ENCODE measurements at places on chromosomes 5 and 9.
A peak's percentile ranks its signal among the peaks of the same experiment; 100 is the strongest.

DNA sequence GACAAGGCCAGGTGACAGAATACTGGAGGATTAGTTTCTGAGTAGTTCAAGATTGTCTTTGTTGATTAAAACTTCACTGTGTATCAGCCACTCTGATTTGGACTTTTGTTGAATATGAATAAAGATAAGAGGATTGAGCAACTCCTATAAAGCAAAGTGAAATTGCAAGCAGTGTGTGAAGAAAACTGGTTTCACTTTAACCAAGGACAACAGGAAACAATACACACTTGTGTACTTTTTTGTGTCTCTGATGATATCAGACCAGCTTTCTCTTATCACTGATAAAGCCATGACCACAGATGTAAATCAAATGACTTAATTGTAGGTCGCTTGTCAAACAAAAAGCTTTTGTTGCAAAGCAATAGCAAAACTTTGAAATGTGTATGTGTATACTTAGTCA is 268.6 kb downstream of the FER start:
- DNase-seq = no peak

DNA sequence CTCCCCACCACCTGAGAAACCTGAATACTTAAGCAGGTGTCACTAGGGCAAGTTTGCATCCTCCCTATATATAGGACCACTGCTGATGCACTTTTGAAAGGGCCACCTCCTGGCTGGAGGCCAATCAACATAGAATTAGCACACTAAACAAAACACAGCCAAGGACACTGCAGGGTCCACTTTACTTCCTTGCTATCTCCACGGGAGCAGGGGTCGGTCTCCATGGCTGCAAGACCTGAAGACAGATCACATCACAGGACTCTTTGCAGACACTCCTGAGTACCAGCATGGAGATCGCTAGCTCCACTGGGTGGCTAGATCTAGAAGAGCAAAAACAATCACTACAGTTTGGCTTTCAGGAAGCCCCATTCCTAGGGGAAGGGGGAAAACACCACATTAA is 72.3 kb downstream of the C9orf153 start:
- no peak for DNase-seq

DNA sequence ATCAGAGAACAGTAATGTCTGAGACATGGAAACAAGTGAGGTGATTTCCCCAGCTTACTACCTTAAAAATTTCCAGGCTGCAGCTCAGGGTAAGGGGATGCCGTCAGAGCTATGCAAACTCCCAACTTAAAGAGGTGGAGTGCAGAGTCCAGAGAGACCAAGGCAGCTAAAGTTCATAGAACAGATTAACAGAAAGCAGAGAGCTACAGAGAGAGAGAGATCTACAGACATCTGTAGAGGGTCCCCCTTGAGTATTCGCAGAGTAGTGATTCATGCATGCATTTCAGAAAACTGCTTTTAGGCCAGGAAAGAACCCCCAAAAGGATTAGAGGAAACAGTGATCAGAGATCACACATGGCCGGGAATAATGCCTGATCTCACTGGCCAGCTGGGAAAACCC is 306.2 kb upstream of the PUM3 start:
- DNase-seq = no peak

DNA sequence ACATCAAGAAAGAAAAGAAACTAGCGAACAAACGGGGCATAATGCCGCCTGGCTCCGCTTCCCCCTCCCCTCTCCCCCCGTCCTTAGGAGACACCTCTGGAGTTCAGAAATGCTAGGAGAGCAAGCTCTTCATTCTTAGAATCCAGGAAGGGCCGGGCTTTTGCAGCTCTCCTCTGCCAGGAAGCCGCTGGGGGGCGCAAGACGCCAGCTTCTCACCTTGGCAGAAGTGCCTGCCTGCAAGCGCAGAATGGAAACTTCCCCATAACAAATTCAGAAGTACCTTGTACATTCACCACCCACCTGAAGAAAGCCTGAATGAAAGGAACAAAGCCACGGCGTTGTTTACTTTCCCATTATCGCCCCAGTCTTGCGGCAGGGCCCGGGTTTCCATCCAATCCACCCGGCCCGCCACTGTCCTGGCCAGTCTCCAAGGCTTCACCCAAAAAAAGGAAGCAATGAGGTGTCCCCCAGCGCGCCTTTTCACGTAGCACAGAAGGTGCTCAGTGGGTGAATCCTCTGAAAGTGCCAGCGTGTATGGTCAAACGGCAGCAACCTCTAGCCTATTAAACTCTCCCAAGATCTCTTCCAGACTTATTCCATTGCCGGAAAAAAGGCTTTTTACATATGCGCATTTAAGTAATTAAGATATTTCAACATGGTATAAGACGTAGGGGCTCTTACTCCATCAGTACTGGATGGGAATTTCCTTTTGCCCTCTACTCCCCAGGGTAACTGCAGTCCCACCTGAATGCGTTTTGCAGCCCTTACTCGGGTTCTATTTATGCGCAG is 1.6 kb upstream of the GADD45G start:
- peak; percentile 91 for DNase-seq

DNA sequence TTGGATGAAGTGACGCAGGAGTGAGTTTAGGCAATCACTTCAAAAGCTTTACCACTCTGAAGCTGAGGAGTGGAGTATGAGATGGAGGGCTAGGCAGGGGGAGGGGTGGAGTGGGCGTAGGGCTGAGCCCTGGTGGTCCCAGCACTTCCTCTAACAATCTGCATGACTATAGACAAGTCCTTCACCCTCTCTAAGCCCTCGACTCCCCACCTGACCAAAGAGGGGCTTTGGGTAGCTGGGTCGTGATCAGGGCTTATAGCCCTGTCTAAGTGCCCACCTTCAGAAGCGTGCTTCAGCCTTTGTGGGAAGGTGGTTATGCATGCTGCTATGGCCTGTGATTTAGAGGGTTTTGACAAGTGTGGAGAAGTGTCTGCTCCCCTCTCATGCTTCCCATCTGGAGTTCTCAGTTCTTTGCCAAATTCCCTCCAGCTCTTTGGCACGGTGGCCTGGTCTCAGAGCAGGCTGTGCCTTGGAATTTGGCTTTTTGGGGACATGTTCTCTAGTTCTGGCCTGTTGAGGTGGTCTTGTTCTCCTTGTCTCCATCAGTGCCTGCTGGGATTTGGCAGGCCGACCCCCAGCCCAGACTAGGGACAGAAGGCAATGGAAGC is 53.0 kb downstream of the ACTBL2 start:
- no peak for DNase-seq

GRCh38 chr5:34507933-34508332 is 148.2 kb upstream of the RAI14 start:
- DNase-seq = no peak

- DNase-seq = no peak
Measured at GRCh38 chr5:110167384-110167783, 477.7 kb downstream of the MAN2A1 start.

DNA sequence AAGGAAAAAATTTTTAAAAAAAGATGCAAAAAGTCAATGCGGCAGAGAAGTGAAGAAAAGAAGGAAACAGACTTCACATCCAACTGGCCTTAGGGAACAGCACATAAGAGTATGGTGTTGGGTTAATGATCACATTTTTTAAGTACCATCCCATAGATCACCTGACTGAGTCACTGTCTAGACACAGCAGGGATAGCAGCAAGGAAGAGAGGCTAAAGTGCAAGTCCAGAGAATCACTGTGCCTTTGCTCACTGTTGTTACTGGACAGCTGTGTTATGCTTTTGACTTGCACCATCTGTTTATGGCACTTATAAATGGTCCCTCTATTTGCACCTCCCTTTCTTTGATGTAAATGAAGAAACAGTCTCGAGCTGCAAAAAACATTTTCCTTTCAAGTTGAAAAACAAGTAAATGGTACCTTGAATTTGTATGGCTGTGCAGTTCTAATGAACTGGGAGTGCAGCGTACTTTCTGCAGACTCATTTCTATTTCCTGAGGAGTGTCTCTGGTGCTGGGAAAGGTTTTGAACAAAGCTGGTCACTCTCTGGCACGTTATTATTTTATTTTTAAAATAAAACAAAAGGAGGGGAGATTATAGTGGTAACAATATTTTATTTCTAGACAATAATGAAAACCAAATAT is 84.2 kb downstream of the TRPM6 start:
- DNase-seq = no peak

GRCh38 chr9:131100445-131100844 is 4.1 kb downstream of the AIF1L start:
- DNase-seq = no peak
